ENCODE measurements at places on chromosomes 11 and 22.
A peak's percentile ranks its signal among the peaks of the same experiment; 100 is the strongest.

DNA sequence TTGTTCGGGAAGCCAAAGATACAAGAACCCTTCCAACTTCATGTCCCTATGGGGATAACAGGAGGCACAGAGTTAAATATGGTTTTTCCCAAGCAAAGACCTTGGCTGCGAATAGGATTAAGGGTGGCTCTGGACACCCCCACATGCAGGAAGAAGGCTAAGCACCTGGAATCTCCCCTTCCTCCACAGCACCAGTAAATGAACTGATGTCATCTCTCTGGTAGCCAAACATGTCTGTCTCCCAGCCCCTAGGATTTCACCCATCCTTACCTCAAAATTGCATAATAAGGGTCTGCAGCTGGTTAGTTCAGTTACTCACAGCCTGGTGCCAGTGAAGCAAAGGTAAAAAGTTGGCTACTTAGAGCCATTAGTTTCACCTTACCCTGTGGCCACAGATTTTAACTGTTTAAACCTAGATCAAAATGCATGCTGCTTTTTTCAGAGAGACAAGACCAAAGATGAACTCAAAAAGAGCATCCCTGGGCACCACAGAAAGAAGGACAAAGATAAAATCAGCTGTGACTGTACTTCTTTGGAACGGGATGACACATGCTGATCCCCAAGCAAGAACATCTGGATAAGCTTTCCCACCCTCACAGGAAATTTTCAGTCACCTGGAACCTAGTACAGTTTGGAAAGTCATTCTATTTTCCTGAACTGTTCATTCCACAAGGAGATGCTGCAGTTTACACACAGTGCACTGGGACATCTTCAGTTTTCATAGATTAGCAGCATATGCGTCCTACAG lies 77.2 kb upstream of the AKIP1 start:
- no peak for DNase-seq

DNA sequence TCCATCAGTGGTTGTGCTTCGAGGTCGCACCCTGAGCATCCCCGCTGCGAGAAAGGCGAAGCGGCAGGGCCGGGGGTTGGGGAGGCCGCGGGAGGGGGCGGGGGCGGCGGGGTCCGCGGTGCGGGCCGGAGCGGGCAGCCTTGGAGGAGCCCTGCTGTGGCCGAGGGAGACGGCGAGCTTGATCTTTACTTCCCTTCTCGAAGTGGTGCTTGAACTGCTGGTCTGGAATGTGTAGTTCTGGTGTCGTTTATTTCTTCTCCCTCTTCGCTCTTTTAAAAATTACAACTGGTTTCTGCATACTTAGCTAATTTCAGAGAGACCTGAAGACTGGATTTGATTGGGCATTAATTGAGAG lies 1.1 kb downstream of the APLP2 start:
- no peak for DNase-seq

DNA sequence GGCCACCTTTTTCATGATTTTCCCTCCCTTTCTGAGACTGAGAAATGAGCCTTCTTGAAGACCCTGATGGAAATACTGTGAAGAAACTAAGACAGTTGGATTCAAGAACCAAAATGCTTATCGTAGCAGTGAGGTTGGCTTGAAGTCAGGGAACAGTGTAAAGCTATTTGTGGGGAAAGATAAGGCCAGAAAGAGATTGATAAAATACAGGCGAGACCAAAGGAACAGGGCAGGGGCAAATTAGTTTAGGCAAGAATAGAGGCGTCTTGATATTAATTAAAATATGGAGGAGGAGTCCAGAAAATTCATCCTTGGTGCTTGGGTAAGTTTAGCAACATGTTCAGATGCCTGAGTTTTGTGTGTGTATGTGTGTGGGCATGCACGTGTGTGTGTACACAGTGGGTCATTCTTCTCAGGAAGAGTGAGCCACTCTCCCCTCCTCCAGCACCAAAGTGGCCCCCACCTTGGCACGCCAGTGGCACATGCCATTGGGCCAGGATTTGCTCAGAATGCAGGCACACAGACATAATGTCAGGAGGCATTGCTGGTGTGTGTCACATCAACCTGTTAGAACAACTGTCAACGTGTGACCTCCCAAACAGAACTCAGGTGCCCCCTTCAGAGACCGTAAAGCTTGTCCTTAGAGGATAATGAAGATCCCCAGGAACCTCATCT lies 3.9 kb upstream of the EHF start:
- DNase-seq = no peak

DNA sequence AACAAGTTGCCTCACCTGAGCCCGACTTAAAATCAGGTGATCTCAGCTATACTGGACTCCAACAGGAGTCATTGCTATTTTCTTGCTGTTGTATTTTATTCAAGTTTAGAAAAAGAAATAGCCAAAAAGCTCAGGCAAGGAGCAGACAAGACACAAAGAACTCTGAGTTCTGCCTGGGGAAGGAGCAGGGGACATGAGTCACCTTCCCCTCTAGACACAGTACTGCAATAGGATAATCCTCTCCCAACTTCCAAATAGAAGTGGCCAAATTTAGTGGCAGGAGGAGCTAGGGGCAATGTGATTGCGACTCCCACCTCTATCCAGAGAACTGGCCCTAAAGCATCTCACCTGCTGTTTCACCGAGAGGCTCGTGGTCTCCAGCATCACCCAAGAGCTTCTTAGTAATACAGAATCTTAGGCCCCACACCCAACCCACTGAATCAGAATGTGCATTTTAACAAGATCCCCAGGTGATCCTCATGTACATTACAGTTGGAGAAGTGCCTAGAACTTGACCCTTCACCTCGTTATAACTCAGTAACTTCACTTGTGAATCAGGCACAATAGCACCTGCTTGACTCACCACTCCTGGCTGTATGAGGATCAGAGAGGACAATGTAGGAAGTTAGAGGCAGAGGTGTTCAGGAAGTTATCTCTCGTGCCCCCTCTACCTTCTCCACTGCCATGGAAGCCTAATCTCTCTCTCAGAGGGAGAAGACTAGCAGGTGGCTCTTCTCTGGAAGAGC lies 56.8 kb upstream of the FBXO3 start:
- DNase-seq = no peak

DNA sequence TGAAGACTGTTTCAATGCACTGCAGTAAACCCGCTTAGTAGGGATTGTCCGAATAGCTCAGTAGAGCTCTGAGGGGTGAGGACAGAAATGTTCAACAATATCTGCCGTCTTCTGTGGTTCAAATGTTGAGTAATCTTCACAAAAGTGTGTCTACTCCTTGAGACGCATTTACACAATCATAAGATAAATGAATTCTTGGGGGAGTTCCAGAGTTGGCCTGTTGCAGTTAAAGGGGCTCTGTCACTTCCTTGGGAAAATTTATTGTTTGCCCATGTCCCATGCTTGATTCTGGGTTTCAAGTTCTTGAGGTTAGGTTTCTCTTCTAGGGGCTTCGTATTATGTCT lies 614 bp downstream of the ANO3 start:
- no peak for DNase-seq

GRCh38 chr11:116712428-116712827 lies 60.4 kb downstream of the BUD13 start:
- DNase-seq = no peak

DNA sequence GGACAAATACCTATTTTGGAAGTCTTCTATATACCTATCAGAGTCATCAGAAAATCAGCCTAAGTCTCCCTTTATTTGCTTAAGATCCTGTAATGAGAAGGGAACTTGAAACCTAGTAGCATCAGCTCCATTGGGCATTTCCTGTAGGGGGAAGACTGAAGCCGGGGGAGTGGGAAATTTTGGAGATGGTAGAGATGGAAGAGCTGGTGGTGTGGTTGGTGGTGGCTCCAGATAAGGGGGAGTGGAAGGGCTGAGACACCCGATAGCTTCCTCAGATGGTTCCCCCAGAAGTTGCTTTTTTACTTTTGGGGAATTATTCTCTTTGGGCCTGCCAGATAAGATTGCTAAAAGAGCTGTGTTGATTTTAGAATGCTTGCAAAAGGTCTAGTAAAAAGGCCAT lies 16.4 kb upstream of the EI24 start:
- no peak for DNase-seq

GRCh38 chr11:7506243-7506642 lies 7.6 kb upstream of the PPFIBP2 start:
- DNase-seq = no peak

DNA sequence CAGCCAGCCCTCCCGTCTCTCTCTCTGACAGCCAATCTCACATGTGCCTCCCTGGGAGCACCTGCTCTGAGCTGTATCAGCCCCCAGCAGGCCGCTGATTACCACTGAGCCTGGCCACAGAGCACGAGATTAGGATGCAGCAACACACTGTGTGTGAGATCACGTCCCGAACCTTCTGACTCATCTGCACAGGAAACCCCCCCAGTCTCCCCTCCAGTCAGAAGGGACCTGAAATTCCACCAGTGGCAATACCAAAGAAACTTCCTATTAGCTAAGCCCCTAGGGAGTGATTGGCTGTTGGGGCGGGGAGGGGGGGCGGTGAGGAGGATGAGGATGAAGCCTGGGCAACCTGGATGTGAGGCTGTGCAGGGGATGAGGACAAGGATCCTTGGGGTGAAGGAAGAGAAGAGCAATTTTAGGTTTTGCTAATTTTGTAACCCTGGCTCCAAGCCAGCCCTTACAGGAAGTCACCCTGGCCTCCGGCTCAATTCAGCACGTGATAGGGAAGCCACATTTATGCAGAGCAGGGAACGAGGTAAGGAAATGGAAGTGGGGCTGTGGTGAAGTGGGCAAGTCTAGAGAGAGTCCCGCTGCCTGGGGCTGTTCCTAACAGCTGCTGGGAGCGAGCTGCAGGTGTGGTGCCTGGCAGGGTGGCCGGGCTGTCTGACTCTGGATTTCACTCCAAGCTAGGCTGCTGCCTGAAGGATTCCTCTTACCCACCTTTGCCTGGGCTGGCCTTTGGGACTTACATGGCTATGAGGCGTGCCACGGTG lies 1.9 kb downstream of the SLC43A3 start:
- peak; percentile 91 for DNase-seq

- no peak for DNase-seq
Measured at GRCh38 chr22:23781511-23782183, 5.1 kb upstream of the SMARCB1 start.

- DNase-seq = no peak
Measured at GRCh38 chr22:40651057-40651456, 14.5 kb upstream of the MRTFA start.

DNA sequence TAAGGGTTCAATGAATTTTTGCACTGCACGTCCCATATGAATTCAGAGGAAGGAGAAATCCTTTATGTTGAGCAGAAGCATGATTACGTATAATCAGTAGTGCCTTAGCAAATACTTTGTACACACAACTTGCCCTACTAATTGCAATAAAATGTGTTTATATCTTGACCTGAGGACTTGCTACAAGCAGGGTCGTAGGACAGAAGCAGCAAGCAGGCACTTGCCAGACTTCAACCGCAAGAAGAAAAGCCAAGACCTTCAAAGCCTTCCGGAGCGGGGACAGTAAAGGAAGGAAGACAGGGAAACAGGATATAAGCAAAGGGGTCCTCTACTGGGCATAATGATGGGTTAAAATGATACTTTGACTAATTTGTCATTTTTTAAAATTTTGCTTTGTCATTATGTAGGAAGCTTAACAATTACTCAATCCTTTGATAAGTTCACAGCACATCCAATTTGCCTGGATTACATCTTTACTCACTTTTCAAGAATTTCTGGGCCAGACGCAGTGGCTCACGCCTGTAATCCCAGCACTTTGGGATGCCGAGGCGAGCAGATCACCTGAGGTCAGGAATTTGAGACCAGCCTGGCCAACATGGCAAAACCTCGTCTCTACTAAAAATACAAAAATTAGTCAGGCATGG lies 23.2 kb upstream of the UBASH3B start:
- no peak for DNase-seq

- DNase-seq = peak; percentile 79
Measured at GRCh38 chr11:17298302-17298701, 21.8 kb downstream of the NUCB2 start.

- DNase-seq = no peak
Measured at GRCh38 chr11:113137713-113138529, 176.5 kb upstream of the TTC12 start.

- no peak for DNase-seq
Measured at GRCh38 chr11:47387944-47388696, 9.8 kb upstream of the SPI1 start.

- DNase-seq = no peak
Measured at GRCh38 chr11:83303316-83303715, 17.1 kb upstream of the CCDC90B start.

DNA sequence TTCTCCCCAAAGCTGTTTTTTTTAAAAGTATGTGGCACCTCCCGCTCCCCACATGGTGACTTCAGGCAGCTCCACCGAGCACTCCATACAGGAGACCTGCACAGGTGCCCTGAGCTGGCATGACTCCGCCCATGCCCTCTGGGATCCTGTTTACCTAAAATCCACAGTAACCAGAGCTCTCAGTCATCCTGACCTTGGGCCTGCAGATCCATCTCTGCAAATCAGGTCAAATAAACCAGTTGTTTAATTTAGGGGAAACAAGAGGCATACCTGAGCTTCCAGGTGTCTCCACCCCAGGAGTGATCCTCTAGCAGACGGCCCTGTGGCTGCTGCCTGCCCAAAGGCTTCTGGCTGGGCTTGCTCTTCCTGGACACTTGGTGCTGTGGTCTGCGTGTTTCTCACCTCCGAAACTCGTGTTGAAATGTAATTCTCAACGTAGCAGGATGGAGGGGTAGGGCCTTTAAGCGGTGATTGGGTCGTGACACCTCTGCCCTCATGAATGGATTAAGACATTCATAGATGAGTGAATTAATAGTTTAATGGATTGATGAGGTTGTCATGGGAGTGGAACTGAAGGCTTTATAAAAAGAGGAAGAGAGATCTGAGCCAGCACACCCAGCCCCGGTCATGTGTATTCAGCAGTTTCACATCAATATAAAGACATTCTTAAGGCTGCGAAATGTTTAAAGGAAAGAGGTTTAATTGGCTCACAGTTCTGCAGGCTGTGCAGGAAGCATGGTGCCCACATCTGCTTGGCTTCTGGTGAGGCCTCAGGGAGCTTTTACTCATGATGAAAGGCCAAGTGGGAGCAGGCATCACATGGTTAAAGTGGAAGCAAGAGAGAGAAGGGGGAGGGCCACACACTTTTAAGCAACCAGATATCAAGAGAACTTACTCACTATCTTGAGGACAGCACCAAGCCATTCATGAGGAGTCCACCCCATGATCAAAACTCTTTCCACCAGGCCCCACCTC lies 34.1 kb downstream of the LINC01488 start:
- no peak for DNase-seq

DNA sequence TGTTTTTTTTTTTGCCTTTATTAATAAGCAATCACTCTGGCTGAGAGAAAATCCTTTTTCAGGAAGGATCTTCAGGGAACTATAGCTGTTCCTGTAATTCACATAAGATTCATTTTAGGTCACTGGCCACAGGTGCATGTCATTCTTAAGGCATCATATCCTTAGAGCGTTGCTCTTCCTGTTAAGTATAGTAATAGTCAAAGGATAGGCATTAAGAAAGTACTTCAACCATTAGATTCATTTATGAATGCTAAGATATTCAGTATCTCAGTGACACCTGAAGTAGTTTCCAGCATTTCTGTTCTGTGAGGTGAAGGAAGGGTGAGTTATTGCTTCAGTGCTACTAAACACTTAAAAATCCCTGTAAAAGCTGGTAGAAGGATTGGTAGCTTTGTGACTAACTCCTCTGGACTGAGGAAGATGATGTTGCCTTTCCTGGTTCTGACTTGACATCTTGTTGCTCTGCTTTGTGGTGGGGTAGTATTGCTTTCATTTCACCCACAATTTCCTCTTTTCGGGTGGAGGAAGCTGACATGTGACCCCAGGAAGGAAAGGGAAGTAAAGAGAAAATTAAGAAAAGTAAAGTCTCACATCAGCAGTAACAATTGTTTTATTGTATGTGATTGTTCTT lies 34.7 kb downstream of the RNF169 start:
- DNase-seq = peak; percentile 25

Measured in T-helper 2 cell treated with Interferon-gamma antibody and Interleukin-4, amounts not matched to agents 5 μg/mL and 100 μg/mL, for 36 hours (primary cell).